GM12864 (cell line): ENCODE measurements at places on chromosomes 6 and 20.

GRCh38 chr6:35065441-35065800 is 75.7 kb downstream of the TCP11 start:
- no peak for DNase-seq

GRCh38 chr6:168384045-168385036 is 56.6 kb upstream of the SMOC2 start:
- DNase-seq: no peak

DNA sequence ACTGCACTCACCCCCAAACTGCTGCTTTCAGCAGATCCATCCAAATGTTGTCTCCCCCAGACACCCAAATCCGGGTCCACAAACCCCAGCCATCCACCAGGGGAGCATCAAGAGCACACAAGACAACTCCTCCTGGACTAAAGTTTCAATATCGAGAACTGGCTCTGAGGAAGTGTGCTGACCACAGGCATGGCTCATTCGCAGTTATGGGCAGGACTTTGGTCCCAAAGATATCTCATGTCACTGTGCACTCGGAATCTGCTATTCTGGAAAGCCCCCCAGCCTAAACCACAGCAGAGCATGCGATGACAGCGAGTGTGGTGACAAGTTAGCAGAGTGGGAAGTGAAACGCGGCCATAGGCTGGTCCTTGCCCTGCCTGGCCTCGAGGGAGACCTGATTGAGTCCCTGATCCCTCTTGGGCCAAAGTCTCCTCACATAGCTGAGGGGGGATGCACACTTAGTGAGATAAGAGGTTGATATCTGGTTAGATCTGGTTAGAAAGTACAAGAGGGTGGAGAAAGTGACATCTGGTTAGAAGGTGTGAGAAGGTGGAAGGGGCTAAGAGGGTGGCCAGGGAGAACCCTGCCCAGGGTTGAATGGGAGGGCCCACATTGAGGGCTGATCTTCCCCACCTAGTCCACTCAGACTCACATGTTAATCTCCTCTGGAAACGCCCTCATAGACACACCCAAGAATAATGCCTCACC is 149.7 kb downstream of the MRPL14 start:
- peak; percentile 59 for DNase-seq

GRCh38 chr20:6559791-6560190 is 207.7 kb upstream of the BMP2 start:
- no peak for DNase-seq

DNA sequence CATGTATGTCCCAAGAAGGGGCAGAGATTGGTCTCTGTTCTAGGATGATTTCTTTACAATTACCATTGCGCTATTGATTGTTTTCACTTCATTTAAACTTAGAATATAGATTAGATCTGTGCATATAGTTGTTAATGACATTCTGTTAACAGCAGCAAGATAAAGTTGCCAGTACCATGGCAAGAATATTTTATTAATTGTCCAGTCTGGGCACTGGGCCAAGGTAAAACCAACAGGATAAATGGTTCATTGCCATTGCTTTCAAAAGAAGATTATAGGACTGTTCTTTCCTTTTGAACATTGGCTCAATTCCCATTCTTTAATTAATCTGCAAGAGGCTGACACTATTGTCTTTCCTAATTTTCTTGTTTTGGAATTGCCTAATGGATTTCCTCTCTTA is 592.4 kb downstream of the RFPL4B start:
- DNase-seq: no peak

- DNase-seq: no peak
Measured at GRCh38 chr6:132391391-132392269, 9.6 kb downstream of the MOXD1 start.

- DNase-seq: no peak
Measured at GRCh38 chr6:47009583-47009982, 32.5 kb downstream of the ADGRF1 start.

DNA sequence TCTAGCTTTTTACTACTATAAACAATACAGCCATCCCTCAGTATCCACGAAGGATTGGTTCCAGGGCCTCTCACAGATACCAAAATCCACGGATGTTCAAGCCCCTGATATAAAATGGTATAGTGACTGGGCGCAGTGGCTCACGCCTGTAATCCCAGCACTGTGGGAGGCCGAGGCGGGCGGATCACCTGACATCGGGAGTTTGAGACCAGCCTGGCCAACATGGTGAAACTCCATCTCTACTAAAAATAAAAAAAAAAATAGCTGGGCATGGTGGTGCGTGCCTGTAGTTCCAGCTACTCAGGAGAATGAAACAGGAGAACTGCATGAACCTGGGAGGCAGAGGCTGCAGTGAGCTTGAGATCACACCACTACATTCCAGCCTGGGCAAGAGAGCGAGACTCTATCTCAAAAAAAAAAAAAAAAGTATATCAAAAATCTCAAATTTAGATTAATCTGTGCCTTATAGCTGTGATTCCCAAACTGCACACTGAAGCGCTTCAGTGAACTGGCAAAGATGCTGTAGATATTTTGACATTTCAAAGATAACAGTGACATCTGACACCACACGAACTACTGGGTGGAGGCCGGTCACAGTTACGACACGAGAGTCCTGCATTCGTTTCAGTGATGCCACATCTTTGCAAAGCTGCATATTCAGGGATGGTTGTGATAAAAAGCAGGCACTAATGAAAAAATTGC is 38.3 kb downstream of the MRS2 start:
- no peak for DNase-seq

- DNase-seq: no peak
Measured at GRCh38 chr6:129508477-129509145, 201.4 kb downstream of the ARHGAP18 start.

- DNase-seq: no peak
Measured at GRCh38 chr20:49891476-49892110, 23.7 kb downstream of the SPATA2 start.

DNA sequence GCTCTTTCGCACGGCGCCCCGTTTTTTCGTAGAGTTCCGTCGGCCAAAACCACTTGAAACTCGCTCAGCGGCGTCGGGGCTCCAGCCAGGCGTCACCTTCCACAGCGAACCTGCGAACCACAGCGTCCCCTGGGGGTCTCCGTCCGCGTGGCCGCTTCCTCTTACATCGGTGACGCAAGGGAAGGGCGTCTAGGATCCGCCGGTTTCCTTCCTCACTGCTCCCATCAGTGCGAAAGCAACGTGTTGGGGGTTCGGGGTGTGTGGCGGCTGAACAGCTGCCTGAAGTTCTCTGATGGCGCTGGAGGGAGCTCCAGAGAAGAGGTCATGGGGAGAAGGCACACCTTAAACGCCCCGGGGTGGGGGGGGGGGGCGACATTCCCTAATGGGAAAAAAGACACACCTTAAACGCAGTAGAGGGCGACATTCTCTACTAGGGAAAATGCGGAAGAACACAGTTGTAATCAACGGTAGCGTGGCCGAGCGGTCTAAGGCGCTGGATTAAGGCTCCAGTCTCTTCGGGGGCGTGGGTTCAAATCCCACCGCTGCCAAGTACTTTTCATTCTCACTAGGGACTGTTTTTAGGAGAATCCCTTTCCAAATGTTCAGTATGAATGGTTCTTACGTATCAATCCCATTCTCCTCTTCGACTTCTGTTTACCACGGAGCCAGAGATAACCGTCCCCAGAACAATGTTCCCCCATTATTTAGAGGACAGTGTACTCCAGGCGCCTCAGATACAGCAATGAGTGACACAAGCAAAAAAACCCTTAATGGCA is 16.4 kb downstream of the ZNF311 start:
- no peak for DNase-seq

- no peak for DNase-seq
Measured at GRCh38 chr6:835476-836160, 142.7 kb upstream of the EXOC2 start.

DNA sequence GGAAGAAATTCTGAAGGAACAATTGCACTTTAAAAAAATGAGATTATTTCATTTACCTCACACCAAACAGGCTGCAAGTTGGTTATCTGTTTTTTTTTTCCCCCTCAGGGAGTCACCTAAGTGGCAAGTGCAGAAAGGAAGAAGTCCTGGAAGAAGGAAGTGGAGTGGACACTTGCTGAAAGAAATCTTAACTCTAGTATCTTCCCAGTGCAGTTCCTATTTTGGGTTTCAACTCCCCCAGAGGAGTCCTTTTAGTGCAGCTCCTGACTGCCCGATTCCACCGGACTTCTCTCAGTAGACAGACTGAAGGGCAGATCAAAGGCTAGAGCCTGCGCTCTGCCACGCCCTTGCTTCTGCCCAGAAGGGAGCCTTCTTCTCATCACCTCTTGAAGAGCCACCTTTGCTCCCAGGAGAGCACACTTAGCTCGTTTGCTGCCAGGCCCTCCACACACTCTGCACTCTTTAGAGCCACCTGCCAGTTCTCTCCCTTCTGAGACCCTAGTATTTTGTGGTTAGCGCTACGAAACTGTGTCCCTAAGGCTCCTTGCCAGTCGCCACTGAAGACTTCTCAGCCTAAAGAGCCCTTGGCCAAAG is 4.9 kb downstream of the MTCL3 start:
- no peak for DNase-seq

DNA sequence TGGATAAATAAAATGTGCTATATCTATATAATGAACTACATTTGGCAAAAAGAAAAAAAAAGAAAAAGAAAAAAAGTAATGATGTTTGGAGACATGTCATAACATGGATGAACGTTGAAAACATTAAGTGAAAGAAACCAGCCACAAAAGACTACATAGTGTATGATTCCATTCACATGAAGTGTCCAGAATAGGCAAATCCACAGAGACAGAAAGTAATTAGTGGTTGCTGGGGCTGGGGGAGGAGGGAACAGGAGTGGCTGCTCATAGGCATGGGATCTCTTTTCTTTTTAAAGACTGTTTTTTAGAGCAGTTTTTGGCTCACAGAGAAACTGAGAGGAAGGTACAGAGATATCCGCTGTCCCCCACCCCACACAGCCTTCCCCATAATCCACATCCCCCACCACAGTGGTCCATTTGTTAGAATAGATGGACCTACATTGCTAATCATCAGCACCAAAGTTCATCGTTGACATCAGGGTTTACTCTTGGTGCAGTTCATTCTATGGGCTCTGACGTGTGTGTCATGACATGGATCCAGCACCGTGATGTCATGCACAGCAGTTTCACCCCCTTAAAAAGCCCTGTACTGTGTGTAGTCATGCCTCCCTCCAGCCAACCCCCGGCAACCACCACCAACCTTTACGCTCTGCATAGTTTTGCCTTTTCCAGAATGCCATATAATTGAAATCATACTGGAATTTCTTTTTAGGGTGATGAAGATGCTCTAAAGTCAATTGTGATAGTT is 240.9 kb upstream of the RREB1 start:
- DNase-seq: no peak

GRCh38 chr6:41497994-41498393 is 48.2 kb upstream of the FOXP4 start:
- DNase-seq: no peak

DNA sequence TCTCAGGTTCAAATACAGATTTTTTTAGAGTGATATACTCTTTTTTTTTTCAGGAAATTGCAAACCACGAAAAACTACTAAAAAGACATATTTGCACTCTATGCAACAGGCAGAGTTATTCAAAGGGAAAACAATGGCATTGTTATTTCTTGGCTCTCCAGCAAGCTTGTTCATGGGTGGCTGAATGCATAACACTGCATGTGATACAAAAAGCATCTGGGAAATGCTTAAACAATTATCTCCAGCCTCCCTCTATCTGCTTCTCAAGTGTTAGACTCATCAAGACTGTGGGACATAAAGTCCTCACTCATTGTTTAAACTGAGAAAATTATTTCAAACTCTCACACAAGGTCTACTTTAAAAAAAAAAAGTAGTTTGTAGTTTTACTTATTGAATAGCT is 7.3 kb upstream of the COL12A1 start:
- no peak for DNase-seq

- no peak for DNase-seq
Measured at GRCh38 chr6:143141442-143141841, 80.8 kb downstream of the AIG1 start.

GRCh38 chr6:145161501-145161900 is 573.8 kb downstream of the EPM2A start:
- no peak for DNase-seq

GRCh38 chr6:2797564-2798031 is 32.4 kb downstream of the WRNIP1 start:
- DNase-seq: no peak

- no peak for DNase-seq
Measured at GRCh38 chr6:111689946-111690345, 84.3 kb upstream of the TRAF3IP2 start.

GRCh38 chr6:134379076-134379475 is 61.2 kb upstream of the SGK1 start:
- peak; percentile 62 for DNase-seq

GRCh38 chr6:133610971-133611370 is 277.9 kb upstream of the TCF21 start:
- no peak for DNase-seq

DNA sequence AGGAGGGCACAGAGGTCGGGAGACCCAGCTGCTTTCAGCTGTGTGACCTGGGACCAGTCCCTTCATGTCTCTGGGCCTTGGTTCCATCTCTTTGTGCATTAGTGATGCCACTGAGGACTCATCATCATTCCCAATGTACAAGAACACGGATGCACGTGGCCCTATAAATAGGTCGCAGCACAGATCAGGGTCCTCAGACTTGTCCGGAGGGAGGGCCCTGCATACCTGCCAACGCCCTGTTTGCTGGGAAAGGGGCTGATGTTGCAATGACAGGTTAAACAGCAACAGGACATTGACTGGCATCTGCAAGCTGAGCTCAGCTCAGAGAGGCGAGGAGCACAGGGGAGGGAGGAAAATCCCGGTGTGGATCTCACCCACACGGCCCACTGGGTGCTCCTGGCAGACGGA is 21.8 kb downstream of the TGM2 start:
- DNase-seq: no peak

DNA sequence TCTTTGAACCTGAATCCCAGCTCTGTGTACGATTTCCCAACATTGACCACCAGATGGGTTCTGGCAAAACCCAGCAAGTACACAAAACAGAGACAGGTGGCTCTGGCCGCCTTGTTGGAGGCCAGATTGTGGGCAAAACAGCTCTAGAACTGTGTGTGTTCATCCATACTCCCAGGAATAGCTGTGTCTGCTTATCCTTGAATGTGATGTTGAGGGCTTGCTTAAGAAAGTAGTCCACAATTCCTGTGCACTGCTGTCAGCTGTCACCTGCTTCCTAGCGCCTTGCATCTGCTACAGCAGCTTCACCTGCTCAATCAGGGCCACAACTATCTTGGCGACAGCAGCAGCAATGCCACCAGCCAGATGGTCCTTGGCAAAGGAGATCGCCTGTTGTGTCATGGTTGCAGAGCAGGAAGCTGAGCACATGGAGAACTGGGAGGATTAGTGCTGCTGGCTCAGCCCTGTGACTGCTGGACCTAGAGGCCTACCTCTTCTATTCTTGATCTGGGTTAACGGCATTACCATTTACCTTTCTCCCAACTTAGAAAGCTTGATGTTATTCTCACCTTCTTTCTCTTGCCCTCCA is 3.7 kb upstream of the SMAP1 start:
- DNase-seq: no peak
